ENCODE measurements at places on chromosomes 11 and 22.

GRCh38 chr11:64627371-64627770 lies 36.4 kb downstream of the SLC22A12 start:
- DNase-seq: no peak

GRCh38 chr11:32262367-32262766 lies 171.5 kb downstream of the RCN1 start:
- DNase-seq: no peak

GRCh38 chr11:83464160-83464944 lies 178.2 kb upstream of the CCDC90B start:
- DNase-seq: no peak

GRCh38 chr11:67120456-67120855 lies 1.4 kb downstream of the KDM2A start:
- no peak for DNase-seq

GRCh38 chr11:117039900-117040299 lies 58.3 kb downstream of the SIK3 start:
- no peak for DNase-seq

- no peak for DNase-seq
Observed at GRCh38 chr22:41380993-41381328, 781 bp upstream of the TEF start.

DNA sequence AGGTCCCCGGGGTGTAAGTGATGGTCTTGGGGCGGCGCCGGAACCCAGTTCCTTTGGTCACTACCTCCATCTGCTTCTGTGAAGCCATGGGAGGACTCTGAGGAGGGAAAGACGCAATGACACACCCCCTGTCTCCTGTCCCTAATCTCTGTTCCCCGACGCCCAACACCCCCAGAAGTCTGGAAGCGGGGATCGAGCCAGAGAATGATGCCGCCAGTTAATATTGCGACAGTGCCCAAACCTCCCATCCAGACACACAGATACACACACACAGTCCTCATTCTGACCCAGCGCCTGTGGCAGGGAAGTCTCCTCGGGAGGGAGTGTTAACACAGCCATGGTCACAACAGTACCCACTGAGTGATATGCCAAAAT lies 352 bp downstream of the C22orf23 start:
- DNase-seq: no peak

- no peak for DNase-seq
Observed at GRCh38 chr11:117498791-117499190, 171.1 kb downstream of the CEP164 start.
